Fibroblast of villous mesenchyme (primary cell): ENCODE measurements at places on chromosomes 11 and 22.

- DNase-seq, result no peak
Observed at GRCh38 chr11:32255841-32256240, 165.0 kb downstream of the RCN1 start.

- DNase-seq, result no peak
Observed at GRCh38 chr11:35639591-35640179, 21.4 kb downstream of the FJX1 start.

DNA sequence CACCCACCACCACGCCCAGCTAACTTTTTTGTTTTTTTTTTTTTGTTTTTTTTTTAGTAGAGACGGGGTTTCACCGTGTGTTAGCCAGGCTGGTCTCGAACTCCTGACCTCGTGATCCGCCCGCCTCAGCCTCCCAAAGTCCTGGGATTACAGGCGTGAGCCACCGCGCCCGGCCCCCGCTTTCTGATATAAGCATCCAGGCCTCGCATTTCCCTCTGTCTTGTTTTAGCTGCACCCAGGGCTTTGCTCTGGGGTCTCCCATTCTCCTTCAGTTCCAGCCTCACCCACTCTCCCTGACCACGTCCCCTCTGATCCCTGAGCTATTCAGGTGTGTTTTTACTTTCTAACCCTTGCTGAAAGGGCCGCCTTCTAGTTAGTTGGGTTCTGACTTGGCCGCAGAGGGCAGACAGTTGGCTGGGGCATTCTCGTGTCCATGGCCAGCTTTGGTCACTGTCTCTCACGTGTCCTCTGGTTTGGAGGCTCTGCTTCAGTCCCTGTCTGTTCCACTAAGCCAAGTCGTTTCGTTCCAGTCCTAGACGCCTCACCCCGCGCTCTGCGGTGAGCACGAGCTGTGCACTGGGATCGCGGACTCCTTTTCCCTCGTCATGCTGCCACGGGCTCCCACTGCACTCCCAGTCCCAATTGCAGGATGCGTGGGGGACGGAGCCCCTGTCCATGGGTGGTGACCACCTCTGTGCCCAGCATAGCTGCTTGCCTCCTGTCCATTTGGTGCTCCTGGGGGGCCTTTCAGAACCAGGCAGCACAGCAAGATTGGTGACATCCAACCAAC is 6.0 kb upstream of the TNNT3 start:
- DNase-seq, result no peak

DNA sequence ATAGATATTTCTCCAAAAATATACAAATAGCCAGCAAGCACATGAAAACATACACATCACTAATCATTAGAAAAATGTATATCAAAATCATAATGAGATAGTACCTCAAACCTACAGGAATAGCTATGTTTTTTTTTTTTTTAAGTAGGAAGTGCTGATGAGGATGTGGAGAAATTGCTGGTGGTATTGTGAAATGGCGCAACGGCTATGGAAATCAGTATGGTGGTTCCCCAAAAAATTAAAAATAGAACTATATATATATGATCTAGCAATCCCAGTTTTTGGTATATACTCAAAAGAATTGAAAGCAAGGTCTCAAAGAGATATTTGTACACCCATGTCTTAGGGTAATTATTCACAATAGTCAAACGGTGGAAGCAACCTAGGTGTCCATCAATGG is 46.0 kb upstream of the HIPK3 start:
- no peak for DNase-seq

- peak; percentile 99 for DNase-seq
Observed at GRCh38 chr11:122186439-122187080, 70.5 kb upstream of the BLID start.

DNA sequence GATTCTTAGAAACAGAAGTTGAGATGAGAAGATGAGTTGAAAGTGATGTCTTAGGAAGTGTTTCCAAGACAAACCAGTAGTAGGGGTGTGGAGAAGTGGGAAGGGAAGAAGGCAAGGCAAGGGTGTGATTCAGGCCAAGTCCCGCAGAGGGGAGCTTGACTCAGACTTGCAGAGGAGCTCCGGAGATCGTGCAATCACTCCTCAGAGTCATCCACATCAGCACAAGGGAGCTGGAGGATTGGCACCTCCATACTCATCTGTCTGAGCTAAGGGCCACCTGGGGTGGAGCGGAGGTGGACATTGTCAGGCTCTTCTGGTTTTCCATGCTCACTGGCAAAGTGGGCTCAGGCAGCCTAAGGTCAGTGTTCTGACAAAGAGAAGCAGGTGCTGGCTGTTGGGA is 44.4 kb downstream of the CHRDL2 start:
- peak; percentile 21 for DNase-seq

DNA sequence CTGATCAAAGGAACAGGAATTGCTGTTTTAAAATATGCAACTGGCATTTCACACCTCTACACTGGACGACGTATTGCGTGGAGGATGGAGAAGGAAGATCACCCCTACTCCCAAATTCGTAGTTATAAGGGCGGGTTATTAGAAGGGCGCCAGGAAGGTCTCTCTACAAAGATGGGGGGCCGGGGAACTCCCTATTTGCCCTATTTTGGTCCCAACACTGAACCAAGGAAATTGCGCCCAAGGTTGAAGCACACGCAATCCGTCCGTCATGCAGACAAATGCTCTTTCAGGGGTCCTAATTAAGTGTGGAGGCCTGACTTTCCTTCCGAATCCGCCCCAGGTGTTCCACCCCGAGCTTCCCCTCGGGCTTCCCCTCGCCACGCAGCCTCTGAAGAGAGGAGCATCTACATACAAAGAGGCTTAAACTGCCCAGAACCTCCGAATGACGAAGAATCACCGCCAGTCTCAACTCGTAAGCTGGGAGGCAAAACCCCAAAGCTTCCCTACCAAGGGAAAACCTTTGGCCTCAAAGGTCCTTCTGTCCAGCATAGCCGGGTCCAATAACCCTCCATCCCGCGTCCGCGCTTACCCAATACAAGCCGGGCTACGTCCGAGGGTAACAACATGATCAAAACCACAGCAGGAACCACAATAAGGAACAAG is 396 bp downstream of the NPAT start:
- DNase-seq, result peak; percentile 7

GRCh38 chr11:893008-893654 is 17.5 kb downstream of the CHID1 start:
- DNase-seq, result no peak

- peak; percentile 77 for DNase-seq
Observed at GRCh38 chr11:123107945-123108495, 46.1 kb upstream of the HSPA8 start.

DNA sequence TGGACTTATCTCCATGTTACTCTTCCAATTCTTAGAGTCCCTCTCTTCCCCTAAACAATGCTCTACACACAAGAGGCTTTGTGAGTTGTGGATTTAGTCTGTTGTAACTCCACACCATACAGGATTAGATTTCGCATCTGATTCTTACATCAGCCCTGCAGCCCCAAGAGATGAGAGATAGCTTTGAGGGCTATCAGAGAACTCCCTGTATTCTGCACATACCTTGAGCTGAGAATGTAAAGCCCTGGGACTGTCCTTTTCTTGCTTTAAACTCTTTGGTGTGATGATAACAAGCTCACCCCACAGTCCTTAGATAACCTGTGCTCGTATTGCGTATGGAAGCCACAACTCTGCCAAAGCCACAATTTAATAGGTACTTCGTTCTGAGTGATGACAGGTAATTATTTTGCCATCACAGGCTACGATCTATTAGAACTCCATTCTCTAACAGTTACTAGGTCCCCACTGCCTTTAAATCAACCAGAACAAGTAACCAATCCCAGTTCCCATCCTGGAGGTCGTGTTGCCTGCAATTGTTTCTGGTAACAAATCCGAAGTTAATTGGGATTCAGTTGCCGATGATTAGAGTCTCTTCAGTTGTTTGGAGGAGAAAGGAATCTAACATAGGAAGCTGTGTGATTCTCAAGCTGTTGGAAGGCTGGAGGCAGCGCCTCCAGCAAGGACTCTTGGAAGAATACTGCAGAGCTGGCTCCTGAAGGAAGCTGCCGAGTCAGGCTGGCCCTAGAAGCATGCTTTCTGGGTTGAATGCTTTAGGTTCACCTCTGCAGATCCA is 1.3 kb upstream of the PARVG start:
- DNase-seq, result no peak

DNA sequence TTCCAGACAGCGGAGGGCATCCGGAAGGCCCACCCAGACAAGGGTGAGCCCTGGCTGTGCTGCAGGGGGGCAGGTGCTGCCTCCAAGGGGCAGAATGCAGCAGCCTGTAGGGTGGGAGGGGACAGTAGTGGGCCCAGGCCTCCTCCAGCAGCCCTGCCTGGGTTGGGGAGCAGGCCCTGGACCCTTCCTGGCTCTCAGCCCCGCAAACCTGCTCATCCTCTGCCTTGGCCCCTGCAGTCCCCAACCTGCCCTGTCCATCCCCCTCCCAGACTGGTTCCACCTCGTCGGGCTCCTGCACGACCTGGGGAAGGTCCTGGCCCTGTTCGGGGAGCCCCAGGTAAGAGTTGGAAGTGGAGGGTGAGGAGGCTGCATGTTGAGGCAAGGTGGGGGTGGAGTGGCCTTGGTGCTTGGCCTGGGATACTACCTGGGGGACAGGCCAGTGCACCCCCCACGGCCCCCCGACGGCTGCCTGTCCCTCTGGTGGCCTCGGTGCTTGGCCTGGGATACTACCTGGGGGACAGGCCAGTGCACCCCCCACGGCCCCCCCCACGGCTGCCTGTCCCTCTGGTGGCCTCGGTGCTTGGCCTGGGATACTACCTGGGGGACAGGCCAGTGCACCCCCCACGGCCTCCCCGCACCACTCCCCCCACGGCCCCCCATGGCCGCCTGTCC is 1.5 kb downstream of the MIOX start:
- DNase-seq, result no peak

DNA sequence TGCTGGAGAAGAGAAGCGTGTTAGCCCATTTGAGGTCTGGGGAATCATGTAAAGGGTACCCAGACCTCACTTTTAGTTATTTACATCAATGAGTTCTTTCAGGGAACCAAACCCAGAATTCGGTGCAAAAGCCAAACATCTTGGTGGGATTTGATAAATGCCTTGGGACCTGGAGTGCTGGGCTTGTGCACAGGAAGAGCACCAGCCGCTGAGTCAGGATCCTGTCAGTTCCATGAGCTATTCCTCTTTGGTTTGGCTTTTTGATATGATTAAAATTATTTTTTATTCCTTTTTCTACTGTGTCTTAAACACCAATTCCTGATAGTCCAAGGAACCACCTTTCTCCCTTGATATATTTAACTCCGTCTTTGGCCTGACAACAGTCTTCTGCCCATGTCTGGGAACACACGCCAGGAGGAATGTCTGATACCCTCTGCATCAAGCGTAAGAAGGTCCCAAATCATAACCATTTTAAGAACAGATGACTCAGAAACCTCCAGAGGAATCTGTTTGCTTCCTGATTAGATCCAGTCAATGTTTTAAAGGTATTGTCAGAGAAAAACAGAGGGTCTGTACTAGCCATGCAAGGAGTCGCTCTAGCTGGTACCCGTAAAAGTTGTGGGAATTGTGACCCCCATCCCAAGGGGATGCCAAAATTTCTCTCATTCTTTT is 65.2 kb downstream of the ALX4 start:
- DNase-seq, result no peak

- no peak for DNase-seq
Observed at GRCh38 chr11:66345316-66345649, 379 bp upstream of the BRMS1 start.

DNA sequence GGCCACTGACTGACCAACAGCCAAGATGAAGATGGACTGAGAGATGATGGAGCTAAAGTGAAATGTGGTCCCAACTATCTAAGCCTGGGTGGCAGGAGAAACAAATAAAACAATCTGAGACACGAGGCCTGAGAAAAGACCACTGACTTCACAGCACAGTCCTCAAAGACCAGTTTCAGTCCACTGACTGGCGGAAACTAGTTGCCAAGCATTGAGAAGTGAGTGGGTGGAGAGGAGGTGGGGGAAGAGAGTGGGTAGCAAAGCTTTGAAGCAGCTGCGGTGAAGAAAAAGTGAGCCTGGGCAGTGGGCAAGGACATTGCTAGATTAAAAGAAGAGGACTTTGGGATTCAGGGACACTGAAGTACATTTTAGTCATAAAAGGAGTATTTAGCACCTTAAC is 1.9 kb downstream of the MS4A1 start:
- DNase-seq, result no peak

GRCh38 chr11:60912851-60913528 is 968 bp upstream of the TMEM109 start:
- no peak for DNase-seq

DNA sequence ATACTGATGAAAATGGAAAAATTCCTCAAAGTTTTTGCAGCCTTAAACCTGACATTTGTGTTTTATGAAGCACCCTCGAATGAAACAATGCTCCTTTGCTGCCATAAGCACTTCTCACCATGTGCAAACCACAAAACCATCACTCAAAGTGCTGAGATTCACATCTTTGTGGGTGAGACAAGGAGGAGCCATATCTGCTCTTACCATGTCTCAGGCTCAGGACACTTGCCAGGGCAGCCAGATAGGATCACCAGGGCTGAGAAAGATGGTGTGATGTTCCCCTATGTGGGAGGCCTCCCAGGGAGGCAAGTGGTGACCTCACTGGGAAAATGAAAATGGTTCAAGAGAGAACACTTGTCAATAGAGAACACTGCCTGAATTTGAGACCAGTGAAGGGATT is 120.4 kb downstream of the CCDC34 start:
- DNase-seq, result peak; percentile 7

GRCh38 chr11:40276960-40277359 is 1182.5 kb downstream of the LRRC4C start:
- DNase-seq, result no peak

DNA sequence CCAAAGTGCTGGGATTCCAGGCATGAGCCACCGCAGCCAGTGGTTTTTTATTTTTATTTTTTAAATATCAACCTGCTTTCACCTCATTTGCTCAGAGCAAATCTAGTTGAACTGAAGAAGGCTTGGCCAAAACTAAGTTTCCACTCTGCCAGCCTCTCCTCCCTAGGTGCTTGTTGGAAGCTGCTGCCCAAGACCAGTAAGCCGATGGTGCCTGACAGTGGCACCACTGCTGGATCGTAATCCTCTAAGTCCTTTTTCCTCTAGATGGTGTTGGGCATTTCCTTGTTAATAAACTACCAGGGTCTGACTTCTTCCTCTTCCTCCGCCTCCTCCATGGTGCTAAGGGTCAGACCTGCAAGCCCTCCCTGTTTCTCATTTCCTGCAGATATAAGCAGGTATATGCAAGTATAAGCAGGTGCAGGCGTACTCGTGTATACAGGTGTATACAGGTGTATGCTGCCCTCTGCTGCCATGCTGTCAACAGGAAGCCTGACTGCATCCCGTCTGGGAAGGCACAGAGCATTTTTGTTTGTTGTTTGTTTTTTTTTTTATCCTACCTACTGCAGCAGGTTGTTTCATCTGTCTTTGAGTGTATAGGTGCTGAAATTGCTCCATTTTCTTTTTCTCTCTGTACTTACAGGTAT is 1.6 kb downstream of the NADSYN1 start:
- DNase-seq, result no peak

- no peak for DNase-seq
Observed at GRCh38 chr11:34209809-34210208, 104.4 kb downstream of the NAT10 start.

- no peak for DNase-seq
Observed at GRCh38 chr11:33967451-33967850, 75.6 kb upstream of the LMO2 start.
